ENCODE measurements at places on chromosomes 3 and 15.

- no peak for DNase-seq
These were observed 54.2 kb upstream of the ACAD9 start for GRCh38 chr3:128825117-128825725.

- DNase-seq = no peak
These were observed 210.2 kb downstream of the THSD4 start for GRCh38 chr15:71325481-71325880.

DNA sequence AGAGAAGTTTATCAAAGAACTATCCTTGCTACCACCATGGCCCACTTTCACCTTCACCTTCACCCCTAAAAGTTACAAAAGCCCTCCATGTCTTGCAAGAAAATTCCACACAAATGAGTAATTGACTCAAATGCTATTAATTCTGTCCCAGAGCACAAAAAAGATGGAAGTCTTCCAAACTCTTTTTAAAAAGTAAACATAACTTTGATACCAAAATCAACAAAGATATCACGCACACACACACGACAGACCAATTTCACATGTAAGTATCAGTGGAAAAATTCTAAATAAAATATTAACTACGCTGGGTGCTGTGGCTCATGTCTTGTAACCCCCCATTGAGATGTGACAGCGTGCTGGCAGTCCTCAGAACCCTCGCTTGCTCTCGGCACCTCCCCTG lies 1.1 kb upstream of the MCCC1 start:
- DNase-seq = no peak

DNA sequence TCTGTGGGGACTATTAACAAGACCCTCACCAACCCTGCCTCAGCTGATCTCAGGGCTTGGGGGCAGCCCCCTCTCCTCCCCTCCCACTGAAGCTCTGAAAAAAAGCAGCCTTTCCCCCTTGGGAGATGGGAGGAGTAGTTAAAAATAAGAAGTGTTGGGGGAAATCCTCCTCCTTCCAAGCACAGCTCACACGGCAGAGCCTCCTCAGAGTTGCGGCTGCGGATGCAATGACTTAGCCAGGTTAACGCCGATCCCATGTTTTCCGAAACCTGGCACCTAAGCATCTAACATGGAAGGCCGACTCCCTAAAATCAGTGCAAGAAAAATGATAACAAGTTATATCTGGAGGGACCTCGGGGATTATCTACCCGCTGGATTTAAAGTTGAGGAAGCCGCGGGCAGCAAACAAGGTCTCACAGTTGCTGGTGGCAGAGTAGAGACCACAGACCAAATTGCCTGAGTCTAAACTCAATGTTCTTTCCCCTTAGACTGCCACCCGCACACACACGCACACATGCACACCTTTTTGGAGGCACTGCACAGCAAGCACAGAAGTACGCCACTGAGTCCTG lies 1.1 kb upstream of the TPM1 start:
- no peak for DNase-seq

DNA sequence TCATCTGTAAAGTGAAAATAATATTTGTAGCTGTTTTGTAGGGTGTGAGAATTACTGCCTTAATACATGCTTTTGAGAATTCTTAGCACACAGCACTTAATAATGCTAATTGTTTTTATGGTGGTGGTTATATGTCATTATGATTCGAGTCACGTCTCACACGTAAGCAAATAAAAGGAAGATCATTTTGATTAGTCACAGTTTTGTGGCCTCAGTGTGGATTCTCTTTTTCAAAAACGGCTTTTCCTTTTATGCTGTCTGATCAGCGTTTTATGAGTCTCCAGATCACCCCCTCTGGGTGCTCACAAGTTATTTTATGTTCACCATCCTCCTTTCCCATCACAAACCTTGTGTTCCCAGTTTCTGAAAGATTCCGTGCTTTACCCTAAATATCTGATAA lies 255.6 kb upstream of the CNTN4 start:
- DNase-seq = no peak

- DNase-seq = no peak
These were observed 11.2 kb downstream of the UBL7 start for GRCh38 chr15:74449643-74450205.

DNA sequence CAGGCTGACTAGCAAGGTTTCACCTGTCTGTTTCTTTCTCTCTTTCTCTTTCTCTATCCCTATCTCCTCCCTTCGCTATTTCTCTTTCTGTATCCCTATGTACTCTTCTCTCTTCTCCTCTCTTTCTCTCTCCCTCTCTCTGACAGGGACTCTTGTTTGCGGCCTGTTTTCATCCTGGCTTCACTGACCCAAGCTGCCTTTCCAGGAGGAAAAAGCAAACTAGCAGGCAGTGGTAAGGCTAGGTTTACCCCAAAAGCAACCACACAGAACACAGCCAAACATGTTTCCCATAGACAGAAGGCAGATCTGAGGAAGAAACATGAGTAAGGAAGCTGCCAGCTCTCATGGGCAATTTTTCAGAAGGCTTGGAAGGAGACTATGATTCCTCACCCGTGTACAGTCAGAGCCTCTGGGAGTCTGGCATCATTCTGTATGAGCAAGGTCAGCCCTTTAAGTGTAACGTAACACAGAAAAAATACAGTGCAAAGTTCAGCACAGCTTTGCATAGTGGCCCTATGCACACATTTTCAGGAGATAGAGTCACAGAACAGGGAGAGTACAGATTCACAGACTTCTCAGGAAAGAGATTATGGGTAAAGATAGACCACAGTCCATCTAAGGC lies 61.0 kb downstream of the OCA2 start:
- no peak for DNase-seq

DNA sequence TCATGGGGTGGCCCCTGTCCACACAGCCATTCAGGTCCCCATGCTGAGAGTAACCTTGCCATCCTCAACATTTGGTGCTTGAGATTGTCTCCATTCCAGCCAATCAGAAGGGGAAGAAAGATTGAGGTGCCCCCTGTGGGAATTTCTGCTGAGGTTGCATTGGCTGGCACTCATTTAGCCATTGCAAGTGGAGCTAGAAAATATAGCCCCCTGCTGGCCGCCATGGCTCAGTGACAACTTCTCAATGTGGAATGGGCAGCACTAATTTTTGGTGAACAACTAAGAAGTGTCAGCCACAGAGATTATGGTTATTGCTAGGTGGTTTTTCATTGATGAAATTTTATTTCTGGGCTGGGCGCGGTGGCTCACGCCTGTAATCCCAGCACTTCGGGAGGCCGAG lies 22.0 kb downstream of the COL6A6 start:
- DNase-seq = peak; percentile 8

- DNase-seq = no peak
These were observed 41.2 kb downstream of the IMPG2 start for GRCh38 chr3:101279162-101279561.

DNA sequence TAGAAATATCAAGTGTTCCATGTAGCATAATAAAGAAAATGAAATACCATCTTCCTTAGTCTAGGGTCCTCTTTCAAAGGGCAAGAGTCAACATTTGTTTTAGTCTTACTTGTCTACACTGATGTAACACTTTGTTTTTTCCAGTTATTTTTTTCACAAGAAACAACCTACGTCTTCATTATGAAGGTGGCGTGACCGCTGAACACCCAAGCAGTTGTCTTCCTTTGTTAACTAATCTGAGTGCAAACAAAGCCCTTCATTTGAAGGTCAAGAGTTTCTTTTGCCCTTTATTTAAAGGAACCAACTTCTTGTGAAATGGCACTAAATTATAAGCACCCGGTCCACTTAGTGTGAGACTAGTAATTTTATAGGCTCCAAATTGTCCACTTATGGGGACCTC lies 73.2 kb downstream of the CD47 start:
- no peak for DNase-seq

- DNase-seq = no peak
These were observed 504.9 kb downstream of the TBL1XR1 start for GRCh38 chr3:176692199-176692965.

GRCh38 chr3:76242886-76243753 lies 457.8 kb upstream of the ZNF717 start:
- no peak for DNase-seq

DNA sequence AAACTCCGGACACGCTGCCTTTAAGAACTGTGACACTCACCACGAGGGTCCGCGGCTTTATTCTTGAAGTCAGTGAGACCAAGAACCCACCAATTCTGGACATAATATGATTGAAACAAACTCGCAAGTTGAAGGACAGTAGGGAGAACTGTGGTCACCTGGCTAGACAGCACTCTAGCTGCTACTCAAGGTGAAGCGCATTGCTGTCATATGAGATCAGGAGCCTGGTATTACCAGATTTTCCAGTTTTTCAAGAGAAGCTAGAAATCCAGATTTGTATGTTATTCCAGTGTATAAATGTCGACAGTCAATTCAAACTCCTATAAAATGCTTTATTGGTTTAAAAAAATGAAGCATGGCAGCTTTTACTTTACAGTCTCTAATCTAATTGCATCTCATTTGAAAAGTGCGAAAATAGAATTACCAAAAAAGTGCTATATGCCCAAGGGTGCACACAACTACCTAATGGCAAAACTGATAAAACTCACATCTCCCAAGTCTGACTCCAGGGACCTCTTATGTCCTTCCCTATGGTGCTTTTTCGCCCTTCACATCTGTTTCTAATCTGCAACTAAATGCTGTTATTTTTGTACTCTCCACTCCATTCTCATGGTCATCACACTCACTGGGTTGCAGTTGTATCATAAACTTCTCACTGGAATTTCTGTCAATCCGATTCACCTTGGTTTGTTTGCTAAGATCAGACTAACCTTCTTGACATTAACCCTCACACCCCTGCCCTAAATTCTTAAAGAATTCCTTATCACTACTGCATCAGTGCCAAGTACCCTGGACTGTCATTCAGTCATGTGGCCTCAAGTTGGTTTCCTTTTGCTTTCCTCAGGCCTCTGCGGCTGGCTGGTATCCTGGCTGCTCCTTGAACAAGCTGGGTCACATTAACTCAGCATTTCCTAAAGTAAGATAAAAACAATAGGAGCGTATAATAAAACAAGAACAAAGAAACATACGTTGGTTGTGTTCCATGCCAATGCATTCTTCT lies 31.5 kb upstream of the ARHGEF26 start:
- no peak for DNase-seq

GRCh38 chr3:46213201-46213600 lies 5.1 kb upstream of the CCR1 start:
- DNase-seq = no peak

DNA sequence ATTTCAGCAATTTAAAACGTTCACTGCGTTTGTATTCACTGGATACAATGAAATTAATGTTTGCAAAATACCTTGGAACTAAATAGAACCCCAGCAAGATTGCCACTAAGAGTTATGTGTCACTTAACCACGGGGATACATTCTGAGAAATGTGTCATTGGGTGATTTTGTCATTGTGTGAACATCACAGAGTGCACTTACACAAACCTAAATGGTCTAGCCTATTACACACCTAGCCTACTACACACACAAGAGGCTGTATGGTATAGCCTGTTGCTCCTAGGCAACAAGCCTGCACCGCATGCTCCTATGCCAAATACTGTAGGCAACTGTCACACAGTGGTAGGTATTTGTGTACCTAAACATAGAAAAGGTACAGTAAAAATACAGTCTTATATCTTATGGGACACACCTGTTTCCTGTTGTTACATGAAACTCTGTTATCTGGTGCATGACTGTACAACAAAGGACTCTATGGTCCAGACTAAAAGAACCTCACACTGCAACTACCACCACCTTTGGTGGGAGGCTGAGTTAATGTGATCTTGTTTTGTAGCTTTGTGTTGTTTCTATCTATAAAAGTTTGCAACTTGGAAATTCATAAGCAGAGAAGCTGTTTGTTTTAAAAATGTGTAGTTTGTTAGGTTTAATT lies 92.2 kb upstream of the NTRK3 start:
- no peak for DNase-seq

- no peak for DNase-seq
These were observed 71.0 kb upstream of the ARHGEF26 start for GRCh38 chr3:154050216-154050615.

DNA sequence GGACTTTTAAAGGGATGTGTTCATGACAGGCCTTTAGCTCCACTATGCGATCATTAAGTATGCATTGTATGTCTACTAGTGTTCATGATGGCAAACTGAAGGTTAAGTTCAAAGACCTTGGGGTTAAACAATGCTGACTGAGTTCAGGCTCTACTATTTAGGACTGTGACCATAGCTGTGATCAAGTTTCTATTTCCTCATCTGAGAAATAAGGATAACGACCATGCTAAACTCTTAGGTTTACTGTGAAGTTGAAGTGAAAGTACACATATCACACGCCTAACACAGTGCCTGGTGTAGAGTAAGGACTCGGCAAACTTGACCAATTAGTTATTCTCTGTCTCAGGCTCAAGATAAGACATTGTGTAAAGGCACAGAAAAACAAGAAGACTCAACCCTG lies 243.2 kb downstream of the MBNL1 start:
- DNase-seq = no peak

DNA sequence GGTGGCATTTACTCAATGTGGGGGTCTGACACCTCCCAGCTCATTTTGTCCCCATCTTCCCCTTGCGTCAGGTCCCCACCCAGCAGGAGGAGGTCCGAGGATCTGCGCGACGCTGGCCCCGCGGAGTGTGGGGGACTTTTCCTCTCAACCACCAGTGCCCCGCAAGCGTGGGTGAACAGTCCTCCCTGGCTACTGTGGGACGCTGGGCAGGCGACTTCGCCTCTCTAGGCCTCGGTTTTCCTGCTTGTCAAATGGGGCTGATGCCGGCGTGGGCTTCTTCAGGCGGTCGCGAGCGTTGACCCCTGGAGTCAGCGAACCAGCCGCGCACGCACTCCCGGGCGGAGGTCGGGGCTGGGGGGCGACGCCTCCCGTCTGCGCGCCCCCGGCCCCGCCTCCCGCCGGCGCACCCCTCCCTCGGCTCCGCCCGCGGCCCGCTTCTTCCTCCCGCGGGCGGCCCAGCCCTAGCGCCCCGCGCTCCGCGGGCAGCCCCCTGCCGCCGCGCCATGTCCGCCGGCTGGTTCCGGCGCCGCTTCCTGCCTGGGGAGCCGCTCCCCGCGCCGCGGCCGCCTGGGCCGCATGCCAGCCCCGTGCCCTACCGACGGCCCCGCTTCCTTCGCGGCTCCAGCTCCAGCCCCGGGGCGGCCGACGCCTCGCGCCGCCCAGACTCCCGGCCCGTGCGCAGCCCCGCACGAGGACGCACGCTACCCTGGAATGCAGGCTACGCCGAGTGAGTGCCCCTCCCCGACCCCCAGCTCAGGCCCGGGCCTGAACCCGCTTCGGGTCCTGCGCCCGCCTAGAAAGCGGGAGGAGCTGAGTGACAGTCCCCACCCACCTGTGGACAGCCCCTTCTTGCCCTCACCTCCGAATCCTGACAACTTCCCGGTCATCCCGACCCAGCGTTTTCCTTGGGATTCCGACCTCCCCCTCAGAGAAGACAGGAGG lies at the start of gene PPM1M:
Gene PPM1M, plus strand, starts transcription at position 438 of the 942 bp plus-strand sequence. Its CDS starts 66 bp downstream, at position 504.
- DNase-seq = no peak

GRCh38 chr3:165103616-165104015 lies 25.3 kb upstream of the SI start:
- no peak for DNase-seq

GRCh38 chr15:49712846-49713450 lies 92.1 kb downstream of the DTWD1 start:
- DNase-seq = no peak

DNA sequence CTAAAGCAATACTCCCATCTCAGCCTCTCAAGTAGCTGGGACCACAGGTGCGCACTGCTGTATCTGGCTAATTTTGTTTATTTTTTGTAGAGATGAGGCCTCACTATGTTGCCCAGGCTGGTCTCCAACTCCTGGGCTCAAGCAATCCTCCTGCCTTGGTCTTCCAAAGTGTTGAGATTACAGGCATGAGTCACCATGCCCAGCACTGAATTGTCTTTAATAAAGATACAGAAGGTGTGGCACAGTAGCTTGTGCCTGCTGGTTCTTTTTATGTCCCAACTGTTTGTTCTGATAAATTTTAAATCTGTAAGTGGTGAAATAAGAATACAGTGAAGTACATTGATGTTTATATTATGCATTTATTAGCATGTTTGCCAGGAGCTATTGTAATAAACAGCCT lies 20.6 kb upstream of the TRAK1 start:
- no peak for DNase-seq

- no peak for DNase-seq
These were observed 182.2 kb downstream of the SNRPN start for GRCh38 chr15:25137013-25137412.
